Transverse colon (tissue), 4 donors: ENCODE measurements at places on chromosomes 12 and 14.

DNA sequence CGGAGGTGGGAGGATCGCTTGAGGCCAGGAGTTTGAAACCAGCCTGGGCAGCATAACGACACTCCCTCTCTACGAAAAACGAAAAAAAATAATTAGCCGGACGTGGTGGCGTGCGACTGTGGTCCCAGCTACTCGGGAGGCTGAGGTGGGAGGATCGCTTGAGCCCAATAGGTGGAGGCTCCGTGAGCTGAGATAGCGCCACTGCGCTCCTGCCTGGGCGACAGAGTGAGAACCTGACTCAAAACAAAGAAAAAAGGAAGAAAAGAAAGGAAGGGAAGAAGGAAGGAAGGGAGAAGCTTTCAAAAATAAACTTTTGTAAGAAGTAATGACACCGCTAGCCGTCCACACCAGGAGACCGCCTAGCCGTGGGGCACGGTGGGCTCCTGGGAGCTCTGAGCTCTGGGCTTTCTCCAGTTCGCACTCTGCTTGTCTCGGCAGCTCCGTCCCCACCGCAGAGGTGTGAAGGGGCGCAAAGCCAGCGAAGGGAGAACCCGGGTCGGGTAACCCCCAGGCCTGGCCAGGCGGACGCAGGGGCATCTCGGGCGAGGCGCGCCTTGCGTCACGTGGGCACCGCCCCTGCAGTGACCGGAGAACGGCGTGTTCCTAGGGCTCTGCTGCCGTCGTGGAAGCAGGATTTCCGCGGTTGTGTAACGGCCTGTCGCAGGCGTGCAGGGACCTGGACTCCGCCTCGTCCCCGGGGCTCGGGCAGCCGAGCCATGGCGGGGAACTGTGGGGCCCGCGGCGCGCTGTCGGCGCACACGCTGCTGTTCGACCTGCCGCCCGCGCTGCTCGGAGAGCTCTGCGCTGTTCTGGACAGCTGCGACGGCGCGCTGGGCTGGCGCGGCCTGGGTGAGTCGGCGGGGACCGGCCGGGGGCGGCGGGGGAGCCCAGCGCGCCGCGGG is at the start of gene IRAK3:
IRAK3 (plus strand) TSS at position 631 of the 902 bp plus-strand sequence; CDS start at position 717, 86 bp downstream.
- peak; percentile 83 for DNase-seq

- no peak for DNase-seq
Observed at GRCh38 chr14:98008381-98009113, 1211.4 kb downstream of the VRK1 start.

DNA sequence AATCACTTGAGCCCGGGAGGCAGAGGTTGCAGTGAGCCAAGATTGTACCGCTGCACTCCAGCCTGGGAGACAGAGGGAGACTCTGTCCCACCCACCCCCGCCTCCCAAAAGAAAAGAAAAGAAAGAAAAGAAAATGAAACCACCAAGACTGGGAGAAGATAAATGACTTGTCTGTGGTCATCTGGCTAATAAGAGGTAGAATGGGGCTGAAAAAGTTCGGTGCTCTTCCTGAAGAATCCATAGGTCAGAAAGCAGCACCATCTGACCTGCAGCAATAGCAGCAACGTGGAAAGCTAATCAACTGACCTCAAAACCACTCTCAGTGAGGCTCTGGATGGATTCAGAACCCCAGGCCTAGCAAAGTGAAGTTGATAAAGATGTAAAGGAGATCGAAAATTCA is 25.2 kb downstream of the SSH1 start:
- DNase-seq = no peak

DNA sequence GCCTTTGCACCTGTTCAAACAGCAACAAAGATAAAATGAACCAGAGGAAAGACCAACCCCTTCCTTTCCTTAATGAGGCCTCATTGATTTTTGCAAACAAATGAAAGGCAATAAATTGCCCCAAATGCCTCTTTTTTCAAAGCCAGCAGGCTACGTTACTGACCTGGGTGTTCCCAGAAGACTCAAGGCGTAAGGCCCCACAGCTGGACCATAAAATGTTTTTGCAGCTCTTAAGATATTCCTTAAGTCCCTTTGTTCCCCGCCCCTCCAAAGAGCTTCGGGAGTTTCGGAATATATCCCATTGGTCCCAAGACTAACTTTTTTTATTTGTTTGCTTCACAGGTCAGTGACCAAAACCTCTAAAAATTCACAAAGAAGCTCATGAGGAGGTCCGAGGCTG is 462.9 kb upstream of the PRICKLE1 start:
- no peak for DNase-seq

GRCh38 chr12:72570601-72571000 is 298.4 kb downstream of the TRHDE start:
- DNase-seq = no peak

- DNase-seq = no peak
Observed at GRCh38 chr12:84638811-84639368, 273.7 kb downstream of the SLC6A15 start.

GRCh38 chr14:101411779-101412178 is 149.5 kb upstream of the DIO3 start:
- no peak for DNase-seq

DNA sequence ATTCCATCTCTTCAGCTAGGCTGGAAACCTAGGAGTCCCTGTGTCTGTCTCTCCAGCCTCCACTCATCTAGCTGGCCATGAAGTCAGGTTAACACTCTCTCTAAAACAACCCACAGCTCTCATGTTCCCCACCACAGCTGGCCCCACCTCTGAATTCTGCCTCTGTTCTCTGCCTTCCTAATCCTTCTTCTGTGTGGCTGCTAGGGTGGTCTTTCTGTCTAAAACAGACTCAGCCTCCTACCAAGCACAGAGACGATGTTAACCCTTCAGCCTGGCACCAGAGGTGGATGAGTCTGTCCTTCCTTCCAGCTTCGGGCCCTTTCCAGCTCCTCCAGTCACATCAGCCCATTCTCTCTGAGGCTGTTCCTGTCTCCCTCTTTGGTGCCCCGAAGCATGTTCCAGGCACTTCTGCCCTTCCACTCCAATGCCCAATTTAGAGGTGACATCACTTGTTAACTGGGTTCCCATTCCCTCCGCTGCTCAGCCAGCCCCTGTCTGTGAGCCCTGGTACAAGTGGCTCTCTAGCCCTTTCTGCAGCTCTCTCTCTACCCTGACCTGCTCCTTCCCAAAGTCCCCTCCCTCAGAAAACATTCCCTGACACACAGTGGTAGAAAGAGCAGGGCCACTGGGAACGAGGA is 9.1 kb downstream of the FIGNL2 start:
- DNase-seq = no peak

GRCh38 chr12:62098132-62098531 is 162.1 kb upstream of the USP15 start:
- DNase-seq = no peak

DNA sequence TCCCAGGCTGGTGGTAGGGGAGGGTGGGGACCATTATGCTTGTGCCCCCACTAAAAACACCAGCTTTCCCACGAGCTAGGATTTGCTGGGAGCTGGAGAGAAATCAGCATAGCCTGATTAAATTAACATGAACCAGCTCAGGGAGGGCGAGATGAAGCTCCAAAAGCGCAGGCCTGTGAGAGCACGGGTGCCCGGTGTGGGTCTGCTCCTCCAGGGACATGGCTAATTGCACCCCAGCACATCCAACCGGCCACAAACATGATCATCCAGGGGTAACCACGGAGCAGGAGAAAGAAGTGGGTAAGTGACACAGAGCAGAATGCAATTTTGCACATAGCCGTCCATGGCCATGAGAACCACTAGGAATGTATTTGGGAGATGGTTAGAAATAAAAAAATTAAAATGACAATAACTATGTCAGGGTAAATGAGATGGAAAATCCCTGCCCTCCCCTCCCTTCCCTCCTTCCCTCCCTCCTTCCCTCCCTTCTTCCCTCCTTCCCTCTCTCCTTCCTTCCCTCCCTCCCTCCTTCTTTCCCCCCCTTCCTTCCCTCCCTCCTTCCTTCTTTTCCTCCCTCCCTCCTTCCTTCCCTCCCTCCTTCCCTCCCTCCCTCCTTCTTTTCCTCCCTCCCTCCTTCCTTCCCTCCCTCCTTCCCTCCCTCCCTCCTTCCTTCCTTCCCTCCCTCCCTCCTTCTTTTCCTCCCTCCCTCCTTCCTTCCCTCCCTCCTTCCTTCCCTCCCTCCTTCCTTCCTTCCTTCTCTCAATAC is 26.9 kb downstream of the CLMN start:
- DNase-seq = no peak
